ENCODE measurements at places on chromosomes 1 and 21. TPM values are rescaled to one million over a fixed set of nuclear protein-coding genes. Genes with fewer than 3 reads are reported as not detected.

- DNase-seq, result peak; percentile 81
These were observed 189.3 kb downstream of the SLC35F3 start for GRCh38 chr1:234093741-234094140.

DNA sequence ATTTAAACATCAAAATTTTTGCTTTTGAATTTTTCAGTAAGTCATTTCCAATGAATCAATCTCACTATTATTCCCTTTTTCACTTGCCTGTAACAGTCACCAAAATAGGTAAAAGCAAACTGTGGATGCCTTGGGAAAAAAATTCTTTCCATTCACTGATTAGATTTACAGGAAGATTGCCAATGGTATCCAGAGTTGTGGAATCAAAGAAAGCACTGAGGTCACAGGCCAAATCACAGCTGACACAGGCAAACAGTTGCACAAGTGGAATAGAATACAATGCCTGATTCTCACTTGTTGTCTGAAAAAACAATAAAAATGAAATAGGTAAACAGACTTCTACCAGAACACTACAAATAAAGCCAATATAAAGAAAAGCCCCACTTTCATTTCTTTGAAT, 48.4 kb downstream of the LTN1 start:
- DNase-seq, result no peak

DNA sequence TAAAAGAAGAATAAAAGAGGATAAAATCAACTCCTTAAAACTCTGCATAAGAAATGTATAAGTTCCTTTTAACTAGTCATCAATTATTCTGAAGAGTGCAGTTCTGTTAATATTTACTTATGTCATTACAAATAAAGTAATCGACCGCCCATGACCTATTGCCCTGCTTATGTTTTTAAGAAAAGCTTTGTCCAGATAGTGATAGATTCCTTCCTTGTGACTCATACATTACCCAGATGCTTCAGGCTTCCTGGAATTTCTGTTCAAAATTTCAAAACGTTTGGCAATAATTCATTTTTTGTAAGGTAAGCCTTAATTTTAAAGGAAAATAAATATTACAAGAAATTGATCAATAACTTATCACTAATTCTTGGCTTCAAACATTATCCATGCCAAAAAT, 918.2 kb upstream of the ADGRL2 start:
- DNase-seq, result no peak

The TUT4 gene
- polyA plus RNA-seq, result 50.8 TPM

DNA sequence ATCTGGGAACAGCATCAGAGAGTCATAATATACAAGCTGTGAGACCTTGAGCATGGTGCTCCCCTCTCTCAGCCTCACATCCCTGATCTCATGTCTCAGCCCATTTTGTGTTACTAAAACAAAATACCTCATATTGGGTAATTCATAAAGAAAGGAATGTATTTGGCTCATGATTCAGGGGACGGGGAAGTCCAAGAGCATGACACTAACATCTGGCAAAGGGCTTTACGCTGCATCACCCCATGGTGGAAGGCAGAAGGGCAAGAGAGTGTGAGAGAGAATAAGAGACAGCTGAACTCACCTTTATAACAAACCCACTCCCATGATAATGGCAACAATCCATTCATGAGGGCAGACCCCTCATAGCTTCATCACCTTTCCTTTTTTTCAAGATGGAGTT, 36.5 kb downstream of the RNASEL start:
- DNase-seq, result no peak

- DNase-seq, result no peak
These were observed 19.1 kb downstream of the COL24A1 start for GRCh38 chr1:86137436-86137835.

GRCh38 chr1:229407206-229408026, 26.5 kb downstream of the ACTA1 start:
- DNase-seq, result peak; percentile 17

The LIN28A gene
- polyA plus RNA-seq, result not detected

DNA sequence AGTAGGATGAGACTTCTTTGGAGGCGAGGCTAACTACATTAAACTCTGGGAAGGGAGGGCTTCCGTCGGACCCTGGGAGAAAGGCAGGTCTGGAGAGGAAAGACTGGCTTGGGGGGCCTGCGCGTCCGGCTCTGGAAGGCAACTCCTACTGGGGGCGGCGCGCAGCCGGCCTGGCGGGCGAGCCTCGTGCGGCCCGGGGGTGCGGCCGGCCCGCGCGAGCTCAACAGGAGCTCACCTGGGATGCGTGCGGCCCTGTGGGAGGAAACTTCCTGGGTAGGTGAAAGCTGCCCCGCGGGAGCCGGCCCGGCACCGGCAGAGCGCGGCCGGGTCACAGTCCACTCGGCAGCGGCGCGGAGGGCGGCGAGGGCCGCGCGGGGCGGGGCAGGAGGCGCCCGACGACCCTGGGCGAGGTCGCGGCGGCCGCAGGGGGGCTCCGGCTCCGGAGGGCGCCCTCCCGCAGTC, 449 bp downstream of the EPS15 start:
- DNase-seq, result no peak

GRCh38 chr1:156226116-156226538, 13.3 kb downstream of the PMF1 start:
- DNase-seq, result no peak

- DNase-seq, result no peak
These were observed 71.2 kb upstream of the NRIP1 start for GRCh38 chr21:15135867-15136629.

The MYCBP gene
- 27.9 TPM for polyA plus RNA-seq

DNA sequence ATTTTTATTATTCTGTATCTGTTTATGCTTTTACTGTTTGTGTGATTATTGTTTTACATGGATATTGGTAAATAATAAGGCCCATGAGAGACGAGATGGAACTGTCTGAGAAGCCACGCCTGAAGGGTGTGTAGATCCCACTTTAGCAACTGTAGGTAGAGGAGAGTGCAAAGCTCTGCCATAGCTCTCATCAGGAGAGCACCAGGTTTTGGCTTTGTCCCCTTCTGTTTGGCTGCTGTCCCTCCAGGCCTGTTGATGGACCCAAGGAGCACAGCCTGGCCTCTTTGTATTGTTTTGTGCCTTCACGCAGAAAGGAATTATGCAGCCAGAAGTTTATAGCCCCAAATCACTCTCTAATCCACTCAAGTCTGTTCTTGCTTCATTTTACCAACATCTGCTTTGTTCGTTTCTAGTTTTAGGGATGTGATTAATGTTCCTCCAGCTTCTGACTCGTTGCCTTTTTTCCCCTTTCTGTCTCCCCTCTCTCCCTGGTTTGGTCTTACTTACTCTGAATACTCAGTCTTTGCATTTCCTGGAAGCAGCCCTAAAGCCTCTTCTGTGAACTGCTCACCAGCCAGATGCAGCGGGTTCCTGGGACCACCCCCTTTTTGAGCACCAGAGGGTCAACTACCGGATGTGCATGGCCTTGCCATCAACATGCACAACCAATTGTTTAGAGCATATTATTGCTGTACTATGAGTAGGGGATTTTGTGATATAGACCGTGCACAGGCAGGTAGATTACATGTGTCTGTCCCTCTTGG, 127.3 kb downstream of the HHAT start:
- DNase-seq, result no peak

The VANGL1 gene
- 1.1 TPM for polyA plus RNA-seq

DNA sequence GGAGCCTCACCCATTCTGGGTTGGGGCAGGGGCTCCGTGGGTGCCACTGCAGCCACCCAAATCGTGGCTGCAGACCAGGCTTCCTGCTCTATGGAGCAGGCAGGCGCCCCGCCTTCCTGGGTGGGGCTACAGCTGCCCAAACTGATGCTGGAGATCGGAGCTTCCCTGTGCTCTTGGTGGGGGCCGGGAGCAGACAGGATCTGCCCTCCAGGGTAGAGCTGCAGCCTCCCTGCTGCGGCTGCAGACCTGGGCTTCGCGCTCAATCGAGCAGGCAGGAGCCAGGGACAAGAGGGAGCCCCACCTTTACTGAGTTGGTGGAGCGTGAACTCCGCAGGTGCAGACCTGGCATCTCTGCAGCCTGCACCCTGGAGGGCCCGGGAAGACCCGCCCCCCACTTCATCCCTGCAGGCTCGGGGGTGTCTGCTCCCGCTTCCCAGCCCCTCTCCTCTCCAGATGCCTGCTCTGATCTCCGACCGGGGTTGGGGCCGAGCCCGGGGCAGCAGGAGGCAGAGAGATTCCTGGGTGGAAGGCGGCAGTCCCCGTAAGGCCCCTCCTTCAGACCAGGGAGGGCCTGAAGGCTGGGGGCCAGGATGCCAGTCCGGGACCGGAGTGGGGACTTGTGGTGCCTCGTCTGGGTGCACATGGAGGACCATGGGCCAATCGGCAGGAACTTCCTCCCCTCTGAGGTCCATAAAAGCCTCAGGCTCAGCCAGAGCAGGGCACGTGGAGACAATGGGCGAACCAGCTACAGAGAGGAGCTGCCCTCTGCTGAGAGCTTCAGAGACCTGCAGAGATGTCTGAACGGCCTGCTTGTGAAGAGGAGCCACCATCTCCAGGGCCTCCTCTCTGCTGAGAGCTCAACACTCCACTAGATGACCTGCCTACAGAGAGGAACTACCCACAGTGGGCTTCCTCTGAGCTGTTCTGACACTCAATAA, 359.3 kb downstream of the SMYD3 start:
- no peak for DNase-seq

GRCh38 chr1:10900251-10900651, 103.8 kb upstream of the CASZ1 start:
- DNase-seq, result peak; percentile 25

GRCh38 chr1:232985882-232986526, 35.6 kb downstream of the NTPCR start:
- DNase-seq, result no peak

DNA sequence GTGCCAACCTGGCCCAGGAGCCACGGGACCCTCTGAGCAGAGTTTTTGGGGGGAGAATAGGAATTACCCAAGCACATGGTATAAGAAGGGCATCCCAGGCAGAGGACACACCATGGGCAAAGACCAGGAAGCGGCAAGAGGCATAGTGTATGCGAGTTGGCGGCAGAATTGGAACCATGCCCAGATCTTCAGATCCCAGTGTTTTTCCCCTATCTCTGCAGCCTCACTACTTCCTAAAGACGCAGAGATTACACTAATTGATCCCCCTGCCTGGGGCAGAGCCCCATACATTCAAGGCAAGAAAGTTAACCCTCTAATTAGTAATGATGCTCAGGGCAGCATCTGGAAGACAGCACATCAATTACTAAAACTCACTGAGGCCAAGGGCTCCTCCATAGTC, 48.2 kb downstream of the SYT2 start:
- no peak for DNase-seq

The FCRL6 gene
- polyA plus RNA-seq, result 0.21 TPM

DNA sequence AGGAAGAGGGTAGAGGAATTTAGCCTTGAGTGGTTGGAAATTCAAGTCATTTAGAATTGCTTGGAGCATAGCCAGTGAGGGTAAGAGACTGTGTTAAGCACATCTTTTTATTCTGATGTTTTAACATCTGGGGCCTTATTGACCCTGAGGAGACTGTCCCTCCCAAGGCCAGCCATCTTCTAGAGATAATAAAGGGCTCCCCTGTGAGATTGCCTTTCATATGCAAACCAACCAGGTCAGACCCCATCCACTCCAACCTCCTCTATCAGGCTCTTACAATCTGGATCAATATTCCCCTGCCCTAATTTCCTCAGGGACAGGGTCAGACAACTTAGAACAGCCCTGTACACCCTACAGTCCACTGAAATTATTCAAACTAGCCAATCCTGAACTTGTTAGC, 93.8 kb downstream of the ATP1B1 start:
- DNase-seq, result no peak

DNA sequence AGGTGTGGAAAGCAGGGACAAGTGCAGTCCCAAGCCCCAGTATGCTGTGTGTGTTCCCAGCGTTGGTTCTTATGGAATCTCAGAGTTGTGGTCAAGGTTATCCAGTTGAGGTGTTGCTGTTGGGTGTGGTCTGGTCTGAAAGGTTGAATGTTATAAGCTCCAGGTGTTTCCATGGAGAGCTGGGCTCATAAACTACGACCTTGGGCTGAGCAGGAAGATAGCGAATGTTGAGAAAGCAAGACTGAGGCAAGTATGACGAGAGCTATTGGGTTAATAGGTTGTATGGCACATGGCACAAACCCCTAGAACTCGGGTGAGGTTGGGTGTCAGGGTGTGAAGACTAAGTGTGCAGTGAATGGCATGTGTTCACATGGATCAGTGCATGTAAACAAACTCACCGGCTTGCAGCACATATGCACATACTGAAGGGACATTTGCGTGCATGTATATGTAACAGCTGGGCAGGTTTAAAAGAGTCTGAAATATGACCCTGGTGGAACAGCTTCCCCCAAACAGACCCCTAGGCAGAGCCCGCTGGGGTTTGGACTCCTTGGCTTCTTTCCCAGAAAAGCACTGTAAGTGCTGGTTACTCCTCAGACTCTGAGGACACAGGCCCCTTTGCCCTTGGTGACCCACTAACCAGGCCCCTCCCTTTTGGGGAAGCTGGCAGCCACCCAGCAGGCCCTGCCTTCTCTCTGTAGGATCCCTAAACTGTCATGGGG, 117.5 kb downstream of the NAV1 start:
- DNase-seq, result peak; percentile 27

DNA sequence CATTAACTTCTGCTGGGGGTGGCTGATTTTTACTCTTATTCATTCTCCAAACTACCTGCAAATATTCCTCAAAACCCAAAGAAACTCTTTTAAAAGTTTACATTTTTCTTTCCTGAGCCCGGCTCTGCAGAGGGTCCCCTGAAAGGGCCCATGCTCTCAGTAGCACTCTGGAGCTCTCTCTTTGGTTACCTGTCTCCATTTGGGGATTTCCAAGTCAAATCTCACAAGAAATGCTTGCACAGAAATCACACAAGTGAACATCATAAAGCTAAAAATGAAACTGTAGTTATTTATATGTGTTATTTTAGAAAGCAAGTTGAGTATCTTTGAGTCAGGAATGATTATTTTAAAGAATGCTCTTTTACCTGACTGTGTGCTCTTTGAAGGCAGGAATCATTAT, 174.5 kb upstream of the PLXNA2 start:
- DNase-seq, result no peak

The RIPK4 gene
- not detected for polyA plus RNA-seq

- no peak for DNase-seq
These were observed 36.7 kb downstream of the CRB1 start for GRCh38 chr1:197304638-197305200.
